NK-92 treated with Interleukin-12 subunit alpha and Interleukin-12 subunit beta, amount 100 ng/mL, for 24 hours (cell line): ENCODE measurements at places on chromosomes 3 and 15.

GRCh38 chr3:117200962-117201361 is 491.4 kb downstream of the TUSC7 start:
- DNase-seq = no peak

DNA sequence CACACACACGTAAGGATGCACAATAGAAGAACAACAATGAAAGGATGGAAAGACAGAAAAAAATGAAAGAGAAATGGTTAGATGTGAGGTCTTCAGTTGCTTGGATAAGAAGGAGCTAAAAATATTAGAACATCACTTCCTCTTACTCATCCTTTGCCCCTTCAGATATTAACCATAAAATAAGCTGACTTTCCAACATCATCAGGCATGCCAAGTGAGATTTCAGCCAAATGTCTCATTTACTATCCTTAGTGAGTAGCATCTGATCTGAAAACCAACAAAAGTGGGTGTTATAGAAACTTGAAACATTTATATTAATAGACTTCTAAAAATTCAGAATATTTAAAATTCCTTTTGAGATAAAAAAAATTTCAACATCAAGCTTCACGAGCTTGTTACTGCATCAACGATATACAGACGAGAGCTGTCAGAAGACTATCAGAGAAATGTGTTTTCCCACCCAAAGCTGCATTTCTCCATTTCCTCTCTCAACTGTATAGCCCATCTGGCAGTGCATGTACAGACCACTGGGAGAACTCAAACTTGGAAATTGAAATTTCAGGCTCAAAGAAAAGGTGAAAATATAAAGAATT is 25.4 kb upstream of the LSAMP start:
- DNase-seq = no peak

- DNase-seq = no peak
Measured at GRCh38 chr3:51984269-51984647, 923 bp downstream of the ACY1 start.

GRCh38 chr3:151460774-151461450 is at the start of gene IGSF10:
IGSF10 (minus strand) TSS chr3:151461061; CDS start chr3:151458709, 2,352 bp downstream.
- DNase-seq = no peak

DNA sequence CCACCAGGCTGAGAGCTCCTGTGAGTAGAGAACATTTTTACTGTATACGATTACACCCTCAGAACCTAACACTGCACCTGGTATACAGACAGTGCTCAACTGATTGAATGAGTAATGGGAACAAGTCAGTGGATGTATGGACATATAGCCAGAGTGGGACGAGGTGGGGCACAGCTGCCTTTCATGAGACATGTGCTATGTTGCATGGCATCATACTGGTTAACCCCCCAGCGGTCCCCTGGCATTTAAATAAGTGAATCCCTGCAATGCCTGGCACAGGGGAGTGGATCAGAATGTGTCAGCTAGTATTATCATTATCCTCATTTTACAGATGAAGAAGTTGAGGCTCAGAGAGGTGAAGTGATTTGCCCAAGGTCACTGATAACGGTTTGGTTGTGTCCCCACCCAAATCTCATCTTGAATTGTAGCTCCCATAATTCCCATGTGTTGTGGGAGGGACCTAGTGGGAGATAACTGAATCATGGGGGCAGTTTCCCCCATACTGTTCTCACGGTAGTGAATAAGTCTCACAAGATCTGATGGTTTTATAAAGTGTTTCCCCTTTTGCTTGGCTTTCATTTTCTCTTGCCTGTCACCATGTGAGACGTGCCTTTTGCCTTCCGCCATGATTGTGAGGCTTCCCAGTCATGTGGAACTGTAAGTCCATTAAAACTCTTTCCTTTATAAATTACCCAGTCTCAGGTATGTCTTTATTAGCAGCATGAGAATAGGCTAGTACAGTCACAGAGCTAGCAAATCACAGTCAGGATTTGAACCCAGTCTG is 56.0 kb upstream of the ATP2B2 start:
- DNase-seq = no peak
